ENCODE measurements at places on chromosomes 13 and 19. TPM values are rescaled to one million over a fixed set of nuclear protein-coding genes. Genes with fewer than 3 reads are reported as not detected.
A peak's percentile ranks its signal among the peaks of the same experiment; 100 is the strongest.

GRCh38 chr19:1310853-1311180 is 25.1 kb downstream of the EFNA2 start:
- no peak overlapping the region for H3K4me3 ChIP-seq
- no peaks in the 10 kb centered on the region for H3K36me3 ChIP-seq
- H3K27me3 ChIP-seq, result peaks cover 46% of the 10 kb centered on the region
- peaks cover 7% of the 10 kb centered on the region for H3K4me1 ChIP-seq
- no peak overlapping the region for H3K27ac ChIP-seq

DNA sequence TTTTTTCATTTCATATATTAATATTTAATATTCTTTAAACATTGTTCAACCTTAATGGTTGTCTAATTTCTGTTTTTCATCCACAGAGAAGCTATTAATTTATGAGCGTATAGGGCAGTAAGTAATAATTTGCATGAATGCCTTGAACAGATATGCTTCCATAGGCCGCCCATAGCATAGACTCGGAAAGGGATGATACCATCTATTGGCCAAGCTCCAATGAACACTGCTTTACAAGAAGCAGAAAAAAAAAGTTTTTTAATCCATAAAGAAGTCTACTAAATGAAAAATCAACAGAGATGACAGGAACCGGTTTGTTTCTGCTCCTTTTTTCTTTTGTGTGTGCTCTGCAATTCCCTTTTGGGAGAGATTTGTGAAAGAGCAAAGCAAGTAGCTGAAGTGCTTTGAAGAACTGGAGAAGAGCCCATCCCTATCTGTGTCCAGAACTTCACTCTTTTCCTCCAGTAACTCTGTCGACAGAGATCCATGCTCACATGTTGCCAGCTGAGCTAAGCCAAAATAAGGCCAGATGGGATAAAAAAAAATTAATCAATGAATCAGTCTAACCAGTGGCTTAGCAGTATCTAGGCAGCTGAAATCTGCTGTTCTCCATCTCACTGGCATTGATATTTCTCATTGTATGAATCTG is 215.9 kb upstream of the SOX21 start:
- no peaks in the 10 kb centered on the region for H3K4me1 ChIP-seq
- no peaks in the 10 kb centered on the region for H3K36me3 ChIP-seq
- DNase-seq, result no peak
- H3K27ac ChIP-seq, result no peak overlapping the region

DNA sequence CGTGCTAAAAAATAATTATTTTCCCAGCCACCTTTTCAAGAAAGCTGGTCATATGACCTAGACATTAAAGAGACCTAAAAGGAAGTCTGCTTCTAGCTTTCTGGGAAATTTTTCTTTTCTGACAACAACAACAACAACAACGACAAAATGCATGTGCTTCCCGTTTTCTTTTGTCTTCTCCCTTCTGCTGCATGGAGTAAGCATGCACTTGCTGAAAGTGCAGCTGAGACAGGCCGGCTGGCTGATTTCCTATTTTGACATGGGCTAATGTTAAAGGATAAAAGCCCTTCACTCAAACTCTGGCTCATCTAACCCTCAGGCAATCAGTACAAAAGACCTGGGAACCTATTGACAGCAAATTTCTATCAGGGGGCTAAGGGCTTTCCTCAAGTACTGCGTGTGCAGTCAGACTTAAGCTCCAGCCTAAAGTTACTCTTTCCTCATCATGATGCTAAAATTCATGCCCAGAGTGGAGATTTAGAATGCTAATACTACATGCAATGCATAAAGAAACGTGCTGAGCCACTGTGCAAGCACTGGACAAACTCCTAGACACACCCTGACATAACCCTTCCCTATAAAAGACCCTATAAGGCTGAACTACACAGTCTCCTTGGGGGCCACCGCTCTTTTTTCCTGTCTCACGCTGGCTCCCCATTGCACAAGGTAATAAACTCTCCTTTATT is 811.1 kb downstream of the UQCRFS1 start:
- H3K27me3 ChIP-seq, result peaks cover 35% of the 10 kb centered on the region
- H3K4me1 ChIP-seq, result no peaks in the 10 kb centered on the region
- no peaks in the 10 kb centered on the region for H3K36me3 ChIP-seq
- no peak for DNase-seq
- H3K27ac ChIP-seq, result no peak overlapping the region

Gene C13orf46
- total RNA-seq, result 0.58 TPM

GRCh38 chr19:43504426-43505185 is at the start of gene PHLDB3:
PHLDB3 (minus strand) TSS chr19:43504746; CDS start chr19:43504118, 628 bp downstream.
- H3K4me3 ChIP-seq, result peak within 1 kb of the TSS; percentile 79
- H3K27me3 ChIP-seq, result no peaks in the 10 kb centered on the region
- H3K4me1 ChIP-seq, result peaks cover 37% of the 10 kb centered on the region
- peaks cover 24% of the 10 kb centered on the region for H3K36me3 ChIP-seq

Gene POLRMT
- 88.4 TPM for total RNA-seq

- H3K27ac ChIP-seq, result no peak overlapping the region
- H3K4me3 ChIP-seq, result no peak overlapping the region
- H3K27me3 ChIP-seq, result no peaks in the 10 kb centered on the region
- no peak for DNase-seq
- peaks cover 4% of the 10 kb centered on the region for H3K36me3 ChIP-seq
These were observed 56.2 kb downstream of the LATS2 start for GRCh38 chr13:21005193-21005592.

DNA sequence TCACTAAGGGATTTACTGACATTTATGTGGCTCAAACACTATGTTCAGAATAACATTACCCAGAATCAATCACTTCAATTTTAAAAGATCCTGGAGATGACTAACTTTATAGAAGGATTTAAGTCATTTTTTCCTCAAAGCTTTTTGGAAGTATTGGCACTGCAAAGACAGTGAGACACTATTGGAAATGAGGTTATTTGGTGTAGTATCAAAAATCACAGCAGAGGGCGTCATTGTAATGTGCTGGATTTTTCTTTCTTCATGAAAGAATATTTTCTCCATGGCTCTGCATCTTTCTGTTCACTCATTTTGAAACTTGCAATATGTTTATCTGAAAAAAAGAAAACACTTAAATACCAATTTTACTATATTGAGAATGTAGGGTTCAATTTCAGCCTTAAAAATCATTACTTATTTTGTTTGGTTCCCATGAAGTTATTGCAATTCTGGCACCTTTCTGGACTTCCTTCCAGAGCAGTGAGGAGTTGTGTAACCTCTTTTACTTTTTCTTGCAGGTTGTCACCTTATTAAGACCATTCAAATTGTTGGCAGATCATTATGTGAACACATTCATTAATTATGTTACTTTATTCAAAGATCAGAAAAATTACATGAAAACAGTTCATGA is 3.7 kb upstream of the CSNK1A1L start:
- H3K4me3 ChIP-seq, result no peak overlapping the region
- H3K4me1 ChIP-seq, result no peaks in the 10 kb centered on the region
- no peaks in the 10 kb centered on the region for H3K36me3 ChIP-seq
- peak; percentile 80 for DNase-seq

- no peak for DNase-seq
- H3K27me3 ChIP-seq, result no peaks in the 10 kb centered on the region
- no peak overlapping the region for H3K27ac ChIP-seq
These were observed 57.1 kb downstream of the LMO7 start for GRCh38 chr13:75693227-75693626.

GRCh38 chr19:33641956-33642498 is 20.3 kb downstream of the CHST8 start:
- no peaks in the 10 kb centered on the region for H3K27me3 ChIP-seq
- H3K4me3 ChIP-seq, result no peak overlapping the region
- H3K4me1 ChIP-seq, result no peaks in the 10 kb centered on the region
- no peaks in the 10 kb centered on the region for H3K36me3 ChIP-seq
- H3K27ac ChIP-seq, result no peak overlapping the region

- no peaks in the 10 kb centered on the region for H3K27me3 ChIP-seq
- H3K27ac ChIP-seq, result peak overlapping the region; percentile 45
- no peak for DNase-seq
- no peak overlapping the region for H3K4me3 ChIP-seq
- no peaks in the 10 kb centered on the region for H3K36me3 ChIP-seq
- H3K4me1 ChIP-seq, result peaks cover 29% of the 10 kb centered on the region
These were observed 8.6 kb upstream of the PTBP1 start for GRCh38 chr19:788686-788982.

- no peak overlapping the region for H3K4me3 ChIP-seq
- peaks cover 13% of the 10 kb centered on the region for H3K4me1 ChIP-seq
- H3K27ac ChIP-seq, result no peak overlapping the region
- no peaks in the 10 kb centered on the region for H3K36me3 ChIP-seq
These were observed 42.0 kb upstream of the NFIC start for GRCh38 chr19:3324405-3324856.

Gene SUPT20H
- total RNA-seq, result 78.1 TPM

Gene TUBB4A
- 0.89 TPM for total RNA-seq

- H3K4me1 ChIP-seq, result peaks cover 20% of the 10 kb centered on the region
- DNase-seq, result no peak
- H3K4me3 ChIP-seq, result no peak overlapping the region
- H3K36me3 ChIP-seq, result no peaks in the 10 kb centered on the region
- no peaks in the 10 kb centered on the region for H3K27me3 ChIP-seq
These were observed 154.6 kb downstream of the FLT1 start for GRCh38 chr13:28340272-28340793.

Gene ALOX5AP
- 2.9 TPM for total RNA-seq

- peaks cover 11% of the 10 kb centered on the region for H3K27me3 ChIP-seq
- no peak within 1 kb of the TSS for H3K27ac ChIP-seq
- H3K36me3 ChIP-seq, result no peaks in the 10 kb centered on the region
- H3K4me3 ChIP-seq, result no peak within 1 kb of the TSS
- H3K4me1 ChIP-seq, result no peaks in the 10 kb centered on the region
- no peak for DNase-seq
These were observed at the start of gene ZSCAN4 for GRCh38 chr19:57668635-57669034. ZSCAN4 (plus strand) TSS chr19:57668935; CDS start chr19:57676146, 7,211 bp downstream.

DNA sequence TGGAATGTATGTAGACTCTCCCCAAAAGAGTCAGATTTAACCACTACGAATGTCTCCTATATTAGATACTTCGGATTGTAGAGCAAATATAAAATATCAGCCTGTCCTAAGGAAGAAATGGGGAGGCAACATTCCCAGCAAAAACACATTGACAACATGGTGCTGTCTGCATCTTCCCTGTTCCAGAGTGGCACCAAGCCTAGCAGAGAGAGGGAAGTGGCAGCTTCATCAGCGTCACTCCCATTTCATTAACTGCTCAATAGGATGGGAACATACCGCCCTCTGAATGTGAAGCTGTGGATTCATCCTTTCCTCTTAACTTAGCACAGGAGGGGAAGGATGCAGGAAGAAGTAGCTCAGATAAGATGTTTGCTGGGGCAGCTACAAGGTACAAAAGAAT is 45.4 kb downstream of the MYO16 start:
- no peaks in the 10 kb centered on the region for H3K36me3 ChIP-seq
- H3K4me1 ChIP-seq, result no peaks in the 10 kb centered on the region
- no peak overlapping the region for H3K4me3 ChIP-seq
- DNase-seq, result no peak
- no peak overlapping the region for H3K27ac ChIP-seq

Measured in stomach (tissue), 19 donors.